Stimulated activated CD4-positive, alpha-beta T cell treated with anti-CD3 and anti-CD28 coated beads, Interleukin-12 subunit alpha, Interleukin-12 subunit beta, amount 100 ng/mL, for 48 hours (primary cell): ENCODE measurements at places on chromosomes 7 and 10.

- no peak for DNase-seq
Measured at GRCh38 chr7:33936503-33936902, 31.2 kb downstream of the BMPER start.

DNA sequence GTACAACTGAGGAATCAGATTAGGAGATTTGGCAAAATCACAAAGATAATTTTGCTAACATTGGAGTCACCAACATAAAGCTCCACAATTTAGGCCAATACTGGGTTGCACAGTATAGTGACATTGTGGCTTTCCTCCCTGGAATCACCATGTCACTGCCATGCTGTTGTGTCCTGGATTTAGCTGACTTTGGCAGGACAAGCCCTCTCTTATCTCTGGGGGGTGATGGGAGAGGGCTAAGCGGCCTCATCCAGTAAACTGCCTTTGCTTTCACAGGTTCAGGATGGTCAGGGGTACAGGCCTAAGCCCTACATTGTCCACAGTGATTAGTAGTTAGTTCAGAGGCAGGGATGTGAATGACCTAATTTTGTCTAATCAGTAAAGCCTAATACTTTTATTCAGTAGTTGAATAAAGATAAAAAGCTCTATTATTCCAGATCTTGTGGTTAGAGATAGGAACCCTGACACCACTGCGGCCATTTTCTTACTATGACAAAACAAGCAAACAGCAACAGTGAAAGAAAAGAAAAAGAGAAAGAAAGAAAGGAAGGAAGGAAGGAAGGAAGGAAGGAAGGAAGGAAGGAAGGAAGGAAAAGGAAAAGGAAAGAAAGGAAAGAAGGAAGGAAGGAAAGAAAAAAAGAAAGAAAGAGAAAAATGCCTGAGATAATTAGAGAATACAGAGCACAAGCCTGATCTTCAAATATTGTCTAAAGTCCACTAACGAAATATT, 140.1 kb downstream of the ETV1 start:
- no peak for DNase-seq

DNA sequence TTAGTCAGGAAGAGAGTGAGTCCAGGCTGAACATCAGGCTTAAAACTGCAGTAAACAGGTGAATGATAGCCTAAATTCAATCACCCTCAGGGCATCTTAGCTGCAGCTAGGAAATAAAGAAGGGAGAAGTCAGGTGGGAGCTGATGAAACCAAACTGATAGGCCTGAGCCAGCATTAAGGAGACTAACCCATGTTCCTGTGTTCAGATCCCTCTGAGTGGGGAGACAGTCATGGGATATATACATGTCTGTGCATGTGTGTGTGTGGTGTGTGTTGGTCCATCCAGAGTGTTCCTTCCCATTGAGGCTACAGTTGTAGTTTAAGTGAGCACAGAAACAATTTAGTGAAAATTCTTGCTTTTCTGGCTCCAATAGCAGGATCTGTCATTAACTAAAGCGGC, 480.9 kb downstream of the PHTF2 start:
- DNase-seq, result no peak

GRCh38 chr10:102642736-102643335, 1.4 kb upstream of the TRIM8 start:
- DNase-seq, result no peak

DNA sequence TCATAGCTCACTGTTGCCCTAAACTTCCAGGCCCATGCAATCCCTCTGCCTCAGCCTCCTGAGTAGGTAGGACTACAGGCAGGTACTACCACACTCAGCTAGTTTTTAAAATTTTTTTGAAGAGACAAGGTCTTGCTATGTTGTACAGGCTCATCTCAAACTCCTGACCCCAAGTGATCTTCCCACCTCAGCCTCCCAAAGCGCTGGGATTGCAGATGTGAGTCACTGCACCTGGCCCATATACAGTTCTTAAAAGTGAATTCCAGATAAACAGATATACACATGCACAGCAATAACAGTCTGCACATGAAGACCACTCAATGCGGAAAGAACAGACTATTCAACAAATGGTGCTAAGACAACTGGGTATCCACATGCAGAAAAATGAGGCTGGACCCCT, 67.8 kb downstream of the SRPK2 start:
- DNase-seq, result no peak

GRCh38 chr7:116770941-116771340, 91.4 kb upstream of the CAPZA2 start:
- no peak for DNase-seq

DNA sequence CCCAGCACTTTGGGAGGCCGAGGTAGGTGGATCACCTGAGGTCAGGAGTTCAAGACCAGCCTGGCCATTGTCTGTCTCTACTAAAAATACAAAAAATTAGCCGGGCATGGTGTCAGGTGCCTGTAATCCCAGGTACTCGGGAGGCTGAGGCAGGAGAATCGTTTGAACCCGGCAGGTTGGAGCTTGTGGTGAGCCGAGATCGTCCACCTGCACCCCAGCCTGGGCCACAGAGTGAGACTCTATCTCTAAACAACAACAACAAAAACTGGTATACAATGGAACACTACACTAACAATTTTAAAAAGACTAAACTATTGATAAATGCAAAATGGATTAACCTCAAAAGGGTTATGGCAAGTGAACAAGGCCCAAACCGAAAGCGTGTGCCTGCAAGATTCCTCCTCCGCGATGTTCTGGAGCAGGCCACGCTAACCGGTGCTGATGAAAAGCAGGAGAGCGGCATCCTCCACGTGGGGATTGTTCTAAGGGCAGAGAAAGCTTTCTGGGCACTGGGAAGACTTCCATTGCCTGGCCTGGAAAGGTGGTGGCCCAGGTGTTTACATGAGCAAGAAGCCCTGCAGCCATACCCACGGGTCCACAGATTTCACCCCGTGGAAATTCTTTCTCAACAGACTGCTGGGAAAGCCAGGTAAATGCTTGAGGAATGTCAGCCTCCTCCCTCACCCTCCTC, 53.8 kb downstream of the PDGFA start:
- no peak for DNase-seq

- no peak for DNase-seq
Measured at GRCh38 chr7:142806022-142806356, 35.2 kb downstream of the PRSS2 start.

DNA sequence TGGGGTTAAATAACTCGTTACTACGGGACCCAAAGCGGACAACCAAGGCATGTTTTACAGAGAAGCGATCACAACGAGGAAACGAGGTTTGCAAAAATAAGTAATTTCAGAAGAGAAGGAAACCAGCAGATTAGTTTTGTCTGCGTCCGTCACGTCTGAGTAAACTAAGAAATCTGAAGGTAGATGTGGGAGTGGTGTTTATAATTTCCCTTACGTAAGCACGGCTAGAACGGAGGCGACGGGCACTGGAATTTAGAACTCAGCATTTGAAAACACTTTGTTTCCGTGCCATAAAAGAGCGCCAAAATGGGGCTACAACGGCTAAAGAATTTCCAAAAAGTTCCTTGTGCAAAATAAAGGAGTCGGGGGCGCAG, 718 bp upstream of the UMAD1 start:
- DNase-seq, result no peak
